ENCODE measurements at places on chromosomes 11 and 22.

DNA sequence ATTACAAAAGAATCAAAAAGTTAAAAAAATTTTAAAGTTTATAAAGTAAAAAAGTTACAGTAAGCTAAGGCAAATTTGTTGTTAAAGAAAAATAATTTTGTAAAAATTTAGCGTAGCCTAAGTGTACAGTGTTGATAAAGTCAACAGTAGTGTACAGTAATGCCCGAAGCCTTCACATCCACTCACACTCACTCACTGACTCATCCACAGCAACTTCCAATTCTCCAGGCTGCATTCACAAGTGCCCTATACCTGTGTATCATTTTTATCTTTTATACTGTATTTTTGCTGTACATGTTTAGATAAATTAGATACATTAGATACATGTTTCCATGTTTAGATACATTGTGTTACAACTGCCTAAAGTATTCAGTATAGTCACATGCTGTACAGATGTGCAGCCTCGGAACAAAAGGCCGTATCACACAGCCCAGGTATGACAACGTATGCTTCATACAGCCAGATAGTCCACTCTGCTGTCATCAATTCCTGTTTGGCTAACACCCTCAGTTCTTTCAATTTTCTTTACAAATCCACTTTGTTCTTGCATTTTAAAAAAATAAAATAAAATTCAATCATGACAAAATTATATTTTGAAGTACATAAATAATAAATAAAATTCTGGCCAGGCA, 80.7 kb downstream of the RBFOX2 start:
- no peak for DNase-seq

- DNase-seq: peak; percentile 31
Measured at GRCh38 chr11:57641011-57641807, 8.5 kb downstream of the YPEL4 start.

GRCh38 chr11:123209591-123209990, 14.5 kb upstream of the CLMP start:
- no peak for DNase-seq

GRCh38 chr11:34890089-34890488, 26.1 kb downstream of the APIP start:
- DNase-seq: no peak

DNA sequence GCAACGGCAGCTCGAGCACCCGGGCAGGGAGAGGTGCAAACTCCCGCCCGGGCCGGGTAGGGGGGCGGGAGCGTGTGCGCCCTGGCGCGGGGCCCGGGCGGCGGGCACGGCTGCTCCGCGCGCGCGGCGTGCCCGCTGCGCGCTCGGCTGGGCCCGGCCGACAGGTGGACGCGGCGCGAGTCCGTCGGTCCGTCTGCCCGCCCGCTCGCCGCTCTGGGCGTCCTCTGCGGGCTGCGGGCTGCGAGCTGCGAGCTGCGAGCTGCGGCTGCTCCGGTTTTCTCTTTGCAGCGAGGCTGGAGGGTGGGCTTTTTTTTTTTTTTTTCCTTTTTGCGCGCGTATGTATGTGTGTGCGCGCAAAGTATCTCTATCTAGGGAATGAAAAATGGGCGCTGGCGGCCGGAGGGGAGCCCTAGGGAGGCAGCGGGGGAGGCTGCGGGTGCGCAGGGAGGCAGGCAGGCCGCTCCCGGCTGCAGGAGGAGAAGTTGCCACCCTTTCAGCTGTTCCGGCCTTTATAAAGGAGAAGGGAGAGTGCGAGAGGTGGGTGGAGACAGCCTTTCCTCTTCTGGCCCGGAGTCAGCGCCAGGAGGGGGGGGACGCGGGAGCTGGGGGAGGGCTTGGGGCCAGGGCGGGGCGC, at the start of gene PDGFB:
Gene PDGFB, minus strand, starts transcription at position 487 of the 634 bp plus-strand sequence. CDS start 1,019 bp downstream, outside the sequence.
- peak; percentile 36 for DNase-seq

- DNase-seq: no peak
Measured at GRCh38 chr11:66852466-66853241, 4.2 kb upstream of the LRFN4 start.

DNA sequence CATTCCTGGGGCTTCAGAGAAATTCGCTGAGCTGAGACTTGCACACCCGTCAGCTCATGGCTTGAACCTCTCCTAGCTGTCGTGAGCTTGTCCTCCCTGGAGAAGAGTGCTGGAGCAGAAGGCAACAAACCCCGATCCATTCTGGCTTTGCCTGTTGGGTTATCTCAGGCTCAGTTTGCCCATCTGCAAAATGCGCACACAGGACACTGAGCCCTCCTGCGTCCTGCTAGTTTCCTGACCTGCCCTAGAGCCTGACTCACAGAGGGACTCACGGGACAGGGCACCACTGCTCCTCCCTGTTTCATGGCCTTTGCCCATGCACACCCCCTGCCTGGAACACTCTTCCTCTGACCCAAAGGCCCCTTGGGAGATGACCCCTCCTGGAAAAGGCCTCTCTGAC, 365.0 kb downstream of the MN1 start:
- DNase-seq: no peak

- no peak for DNase-seq
Measured at GRCh38 chr22:46448333-46448732, 89.1 kb downstream of the CELSR1 start.

DNA sequence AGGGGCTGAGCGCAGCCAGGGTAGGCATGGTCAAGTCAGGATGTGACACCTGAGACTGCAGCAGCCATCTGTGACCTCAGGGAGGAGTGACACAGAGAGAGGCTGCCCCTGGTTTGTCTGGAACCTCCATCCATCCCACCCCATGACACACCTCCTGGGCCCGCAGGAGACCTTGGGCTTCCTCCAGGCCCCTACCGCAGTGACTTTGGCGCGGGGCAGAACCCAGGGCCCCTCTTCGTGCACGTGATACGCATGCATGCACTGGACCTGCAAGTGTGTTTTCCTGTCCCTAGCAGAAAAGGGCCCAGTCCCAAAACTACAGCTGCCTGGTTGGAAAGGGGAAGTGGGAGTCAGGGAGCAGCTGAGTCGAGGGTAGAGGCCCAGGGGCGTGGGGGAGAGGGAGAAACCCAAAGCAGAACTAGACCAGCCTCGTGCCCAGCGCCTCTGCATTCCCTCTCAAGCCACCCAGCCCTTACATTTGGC, 7.9 kb upstream of the CYTH4 start:
- DNase-seq: no peak

- DNase-seq: peak; percentile 26
Measured at GRCh38 chr11:80155412-80156017, 714.7 kb upstream of the TENM4 start.

DNA sequence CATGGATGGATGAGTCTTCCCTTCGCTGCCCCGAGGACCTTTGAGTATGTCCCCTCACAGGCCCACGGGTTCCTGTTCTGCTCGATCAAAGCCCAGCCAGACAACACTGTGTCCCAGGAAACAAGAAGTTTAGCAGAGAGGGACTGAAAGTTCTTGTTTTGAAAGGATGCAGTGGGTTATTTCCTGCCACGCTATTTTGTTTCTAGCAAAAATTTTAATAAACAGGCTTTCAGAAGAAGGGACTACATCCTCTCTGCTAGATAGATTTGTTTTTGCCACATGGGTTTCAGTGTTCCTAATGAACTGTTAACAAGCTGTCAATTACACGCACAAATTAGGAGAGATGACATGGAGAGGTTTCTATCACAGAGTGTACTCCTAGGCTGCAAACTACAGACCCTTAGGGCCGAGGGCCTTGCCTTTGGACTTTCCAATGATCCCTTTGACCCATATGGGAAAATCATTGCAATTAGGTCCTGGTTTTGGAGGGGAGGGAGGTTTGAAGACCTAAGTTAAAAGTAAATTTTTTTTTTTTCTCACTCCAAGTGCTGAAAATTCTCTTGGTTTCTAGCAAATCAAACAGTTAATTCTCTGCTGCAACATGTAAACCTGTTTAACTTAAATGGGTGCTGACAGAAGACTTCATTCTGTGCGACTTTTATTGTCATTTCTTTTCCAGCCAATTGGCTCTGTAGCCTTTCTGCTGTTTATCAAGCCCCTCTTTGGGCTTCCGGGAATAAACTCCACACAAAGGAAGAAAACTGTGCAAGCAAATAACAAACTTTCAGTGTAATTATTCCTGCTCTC, 81.4 kb downstream of the RCN1 start:
- no peak for DNase-seq

DNA sequence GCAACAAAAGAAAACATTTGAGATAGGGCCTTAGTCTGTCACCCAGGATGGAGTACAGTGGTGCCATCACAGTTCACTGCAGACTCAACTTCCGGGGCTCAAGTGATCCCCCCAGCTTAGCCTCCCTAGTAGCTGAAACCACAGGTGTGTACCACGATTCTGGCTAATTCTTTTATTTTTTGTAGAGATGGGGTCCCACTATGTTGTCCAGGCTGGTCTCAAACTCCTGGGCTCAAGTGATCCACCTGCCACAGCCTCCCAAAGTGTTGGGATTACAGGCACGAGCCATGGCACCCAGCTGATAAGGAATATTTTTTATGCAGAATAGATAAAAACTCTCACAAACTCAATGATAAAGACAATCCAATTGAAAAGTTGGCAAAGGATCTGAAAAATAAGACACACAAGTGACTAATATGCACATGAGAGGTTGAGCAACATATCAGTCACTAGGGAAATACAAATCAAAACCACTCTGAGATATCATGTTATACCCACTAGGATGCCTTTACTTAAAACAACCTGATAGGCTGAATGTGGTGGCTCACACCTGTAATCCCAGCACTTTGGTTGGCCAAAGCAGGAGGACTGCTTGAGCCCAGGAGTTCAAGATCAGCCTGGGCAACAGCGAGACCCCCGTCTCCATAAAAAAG, 33.9 kb upstream of the CLTCL1 start:
- DNase-seq: no peak

DNA sequence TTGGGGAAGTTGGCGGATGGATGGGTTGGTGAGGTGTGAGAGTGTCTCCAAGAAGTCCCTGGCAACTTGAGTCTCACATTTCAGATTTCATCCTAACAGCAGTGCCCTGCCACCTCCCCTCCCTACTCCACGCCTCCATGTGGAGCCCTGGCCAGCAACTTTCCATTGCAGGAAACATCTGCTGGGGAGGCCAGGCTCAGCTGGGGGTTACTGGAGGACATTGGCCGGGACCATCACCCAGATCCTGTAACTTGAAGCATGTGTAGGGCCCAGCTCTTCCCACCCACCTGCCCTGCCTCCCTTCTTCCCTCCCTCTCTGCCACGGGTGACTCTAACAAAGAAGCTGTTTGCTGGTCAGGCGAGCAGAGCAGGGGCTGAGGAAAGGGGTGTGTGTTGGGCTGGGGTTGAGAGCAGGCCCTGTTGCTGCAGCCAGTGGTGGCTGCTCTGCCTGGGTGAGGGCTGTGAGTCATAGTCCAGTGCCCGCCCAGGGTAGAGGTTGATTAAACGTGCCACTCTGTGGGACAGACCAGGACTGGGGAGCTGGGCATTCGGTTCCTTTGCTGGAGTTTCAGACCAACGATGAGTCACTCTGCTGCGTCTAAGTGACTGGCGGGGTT, 64.0 kb downstream of the SCN3B start:
- no peak for DNase-seq
